Type B pancreatic cell (in vitro differentiated cells): ENCODE measurements at places on chromosomes 11 and 22.

DNA sequence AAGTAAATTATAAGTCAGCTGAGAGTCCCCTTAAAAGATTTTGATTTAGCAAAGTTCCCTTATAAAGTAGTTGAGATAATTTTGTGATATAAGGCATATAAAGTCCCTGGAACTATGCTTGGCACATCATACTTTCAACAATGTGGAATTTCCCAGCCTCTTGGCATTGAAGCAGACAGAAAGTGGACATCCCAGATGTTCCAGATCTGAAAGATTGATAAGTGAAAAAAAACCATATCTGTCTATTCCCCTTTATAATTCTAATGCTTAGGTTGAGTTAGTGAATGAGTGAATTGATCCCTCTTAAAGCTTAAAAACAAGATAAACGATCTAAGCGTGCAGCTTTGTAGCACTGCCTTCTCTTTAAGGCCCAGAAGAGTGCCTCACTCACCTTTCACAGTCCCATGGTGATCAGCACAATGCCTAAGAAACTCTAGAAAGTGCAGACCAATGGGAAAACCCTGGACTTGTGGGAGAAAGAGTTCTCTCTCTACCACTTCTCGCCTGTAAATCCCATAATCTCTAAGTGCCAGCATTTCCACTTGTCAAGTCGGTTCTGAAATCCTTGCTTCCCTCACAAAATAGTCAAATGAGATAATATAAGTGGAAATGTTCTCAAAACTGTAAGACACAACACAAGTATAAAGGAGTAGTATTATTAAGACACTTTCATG lies 17.8 kb downstream of the FIBIN start:
- no peak for DNase-seq

- no peak for DNase-seq
These were observed 5.6 kb upstream of the LRFN4 start for GRCh38 chr11:66851239-66851596.

- DNase-seq: no peak
These were observed 53.2 kb upstream of the HEPHL1 start for GRCh38 chr11:93967944-93968343.

GRCh38 chr11:119700030-119700429 lies 29.0 kb downstream of the NECTIN1 start:
- no peak for DNase-seq

- DNase-seq: no peak
These were observed 691.0 kb upstream of the API5 start for GRCh38 chr11:42620796-42621195.
